NCI-H1930 (cell line): ENCODE measurements at places on chromosomes 7 and 10.
A peak's percentile ranks its signal among the peaks of the same experiment; 100 is the strongest.

GRCh38 chr10:79176052-79176501 is 107.3 kb downstream of the ZMIZ1 start:
- no peak for DNase-seq

GRCh38 chr10:64033711-64034110 is 512.5 kb downstream of the REEP3 start:
- DNase-seq = no peak

DNA sequence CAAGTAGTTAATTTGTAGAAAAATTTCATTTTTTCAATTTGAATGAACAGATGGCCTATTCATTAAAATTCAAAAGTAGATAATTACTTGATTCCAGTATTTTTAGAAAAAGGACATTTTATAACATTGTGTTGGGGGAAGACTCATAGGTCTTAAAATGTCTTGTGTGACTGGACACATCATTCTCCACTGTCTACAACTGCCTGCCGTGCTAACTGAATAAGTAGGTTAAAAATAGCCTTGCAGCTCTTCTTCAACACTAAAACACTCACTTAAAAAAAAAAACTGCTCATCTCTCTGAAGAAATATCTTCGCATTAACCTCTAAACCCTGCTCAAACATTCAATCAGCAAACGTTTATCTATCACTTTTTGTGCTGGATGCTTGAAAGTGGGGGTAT is 253.8 kb downstream of the CSTF2T start:
- DNase-seq = no peak

GRCh38 chr7:137727413-137727812 is 119.4 kb downstream of the DGKI start:
- DNase-seq = no peak

DNA sequence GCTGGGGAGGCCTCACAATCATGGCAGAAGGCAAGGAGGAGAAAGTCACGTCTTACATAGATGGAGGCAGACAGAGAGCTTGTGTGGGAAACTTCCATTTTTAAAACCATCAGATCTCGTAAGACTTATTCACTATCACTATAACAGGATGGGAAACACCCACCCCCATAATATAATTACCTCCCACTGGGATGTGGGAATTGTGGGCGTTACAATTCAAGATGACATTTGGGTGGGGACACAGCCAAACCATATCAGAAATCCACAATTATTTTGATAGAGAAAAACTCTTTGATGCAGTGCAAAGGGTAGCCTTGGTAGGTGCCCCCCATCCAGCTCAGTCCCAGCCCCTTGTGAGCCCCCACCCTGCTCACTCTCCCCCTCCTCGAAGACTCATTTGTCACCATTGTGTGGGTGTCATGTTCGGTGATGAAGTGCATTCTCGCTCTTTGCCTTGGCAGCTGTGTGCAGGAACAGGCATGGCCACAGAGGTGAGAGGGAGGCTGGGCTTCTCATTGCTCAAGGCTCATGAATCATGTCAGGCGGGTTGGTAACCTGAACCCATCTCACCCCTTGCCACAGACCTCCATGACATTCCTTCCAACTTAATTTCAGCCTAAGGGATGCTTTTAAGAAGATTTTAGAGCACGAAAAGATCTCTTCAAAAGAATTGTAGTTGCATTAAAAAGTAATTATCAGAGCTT is 75.9 kb downstream of the BUB3 start:
- no peak for DNase-seq

- DNase-seq = no peak
These were observed 117.9 kb downstream of the NKX6-2 start for GRCh38 chr10:132668048-132668394.

DNA sequence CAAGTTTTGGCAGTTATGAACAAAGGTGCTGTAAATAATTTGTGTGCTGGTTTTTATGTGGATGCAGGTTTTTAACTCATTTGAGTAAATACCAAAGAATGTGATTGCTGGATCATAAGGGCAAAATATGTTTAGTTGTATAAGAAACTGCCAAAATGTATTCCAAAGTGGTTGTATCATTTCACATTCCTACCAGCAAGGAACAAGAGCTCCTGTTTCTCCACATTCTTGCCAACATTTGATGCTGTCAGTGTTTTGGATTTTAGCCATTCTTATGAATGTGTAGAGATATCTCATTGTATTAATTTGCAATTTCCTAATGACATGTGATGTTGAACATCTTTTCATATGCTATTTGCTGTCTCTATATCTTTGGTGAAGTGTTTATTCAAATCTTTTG is 207.3 kb upstream of the LRGUK start:
- DNase-seq = no peak

- no peak for DNase-seq
These were observed 67.4 kb downstream of the PLXNA4 start for GRCh38 chr7:132508724-132509353.

- DNase-seq = no peak
These were observed 53.8 kb downstream of the NCAPG2 start for GRCh38 chr7:158650821-158651225.

DNA sequence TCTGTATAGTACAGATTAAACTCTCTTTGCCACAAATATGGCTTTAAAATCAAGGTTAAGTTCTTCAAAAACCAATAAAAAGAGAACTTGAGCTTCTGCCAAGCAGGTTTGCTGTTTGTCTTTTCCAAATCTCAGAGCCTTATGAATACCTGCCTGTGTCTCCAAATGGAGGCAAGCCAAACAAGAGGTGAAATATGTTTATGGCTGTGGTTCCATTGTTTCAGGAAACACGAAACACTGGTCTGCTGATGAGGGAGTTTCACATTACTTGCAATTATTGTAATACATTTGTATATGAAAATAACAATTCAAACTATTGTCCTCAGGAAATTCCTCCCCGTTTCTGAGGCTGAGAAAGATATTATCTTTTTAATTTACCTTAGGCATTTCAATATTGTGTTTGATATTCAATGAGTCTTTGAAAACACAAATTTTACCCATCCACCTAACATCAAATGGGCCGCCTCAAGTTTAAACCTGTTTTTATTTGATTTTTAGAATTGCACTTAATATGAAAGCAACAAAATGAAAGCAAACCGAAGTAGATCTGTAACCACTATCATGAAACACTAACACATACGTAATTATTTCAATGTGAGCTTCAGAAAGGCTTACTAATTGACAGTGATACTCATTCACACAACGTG is 359.3 kb downstream of the HGF start:
- DNase-seq = no peak

DNA sequence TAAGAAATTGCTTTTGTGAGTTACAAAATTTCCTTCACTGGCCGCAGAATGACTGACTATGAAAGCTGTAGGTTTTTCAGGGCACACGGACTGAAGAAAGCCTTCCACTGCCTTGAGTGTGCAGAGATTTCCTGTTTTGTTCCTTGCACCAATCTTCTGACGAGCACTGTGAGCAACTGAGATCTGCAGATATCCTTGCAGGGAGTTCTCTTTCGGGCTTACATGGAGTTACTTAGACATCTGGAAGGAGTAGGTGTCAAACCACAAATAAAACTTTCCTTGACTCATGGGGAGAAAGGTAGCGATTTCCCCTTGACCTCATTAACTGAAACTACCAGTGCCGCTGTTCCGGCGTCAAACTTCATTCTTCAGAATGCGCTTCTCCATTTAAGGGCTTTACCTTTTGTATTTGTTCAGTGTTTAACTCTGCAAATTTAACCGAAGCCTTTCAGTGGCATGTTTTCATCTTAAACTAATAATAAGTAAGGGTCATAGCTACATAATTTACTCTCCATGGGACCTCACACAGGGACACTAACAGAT is 1175.3 kb downstream of the GATA3 start:
- no peak for DNase-seq

- DNase-seq = peak; percentile 9
These were observed 33.4 kb upstream of the PPP3CB start for GRCh38 chr10:73529089-73529832.

GRCh38 chr7:20442951-20443350 is 112.3 kb downstream of the ITGB8 start:
- DNase-seq = no peak

DNA sequence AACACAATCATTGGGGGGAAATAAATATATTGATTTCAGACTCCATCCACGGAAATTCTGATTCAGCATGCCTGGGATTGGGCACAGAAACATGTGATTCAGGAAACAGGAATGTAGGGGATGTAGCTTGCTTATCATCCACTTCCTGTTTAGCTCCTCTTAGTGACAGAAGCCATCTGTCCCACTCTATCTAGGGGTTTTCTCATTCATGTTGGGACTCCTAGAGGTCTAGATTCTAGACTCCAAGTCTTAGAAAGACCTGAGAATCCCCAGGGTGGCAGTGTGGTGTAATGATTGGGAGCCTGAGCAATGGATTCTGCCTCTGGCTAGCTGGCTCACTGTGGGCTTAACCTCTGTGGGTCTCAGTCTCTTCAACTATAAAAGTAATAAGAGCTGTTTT is 67.9 kb downstream of the CDK1 start:
- no peak for DNase-seq

- no peak for DNase-seq
These were observed 128.5 kb downstream of the INHBA start for GRCh38 chr7:41574377-41574776.

- no peak for DNase-seq
These were observed 66.1 kb downstream of the CREM start for GRCh38 chr10:35192645-35193249.

GRCh38 chr10:104321725-104322415 is 16.4 kb downstream of the ITPRIP start:
- no peak for DNase-seq

DNA sequence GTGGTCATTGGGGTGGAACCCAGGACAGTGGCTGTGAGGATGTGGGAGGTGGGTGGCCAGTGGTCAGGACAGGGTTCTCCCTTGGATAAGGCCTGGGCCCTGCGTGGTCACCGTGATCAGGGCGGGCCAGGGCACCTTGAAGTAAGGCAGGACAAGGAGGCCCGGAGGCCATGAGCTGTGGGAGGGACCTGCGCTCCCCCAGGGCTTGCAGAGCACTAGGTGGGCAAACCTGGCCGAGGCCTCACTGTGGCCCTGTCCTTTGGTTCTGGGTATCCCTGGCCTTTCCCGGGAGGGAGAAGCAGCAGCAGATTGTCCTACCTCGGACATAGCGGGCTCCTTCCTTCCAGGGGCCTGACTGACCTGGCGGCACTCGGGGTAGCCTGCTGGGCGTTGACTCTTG is 144.8 kb upstream of the RET start:
- no peak for DNase-seq

GRCh38 chr10:29795850-29796249 is 161.1 kb upstream of the SVIL start:
- DNase-seq = no peak

GRCh38 chr10:84185526-84186175 is 8.7 kb upstream of the CDHR1 start:
- DNase-seq = no peak

- DNase-seq = no peak
These were observed 637.8 kb upstream of the VSTM2A start for GRCh38 chr7:53904355-53904754.

- DNase-seq = no peak
These were observed 207.2 kb downstream of the PARD3 start for GRCh38 chr10:34607894-34608293.

- DNase-seq = no peak
These were observed 1195.7 kb upstream of the SORCS1 start for GRCh38 chr10:108360187-108360586.

GRCh38 chr7:50805447-50806125 is 22.9 kb upstream of the GRB10 start:
- DNase-seq = no peak

DNA sequence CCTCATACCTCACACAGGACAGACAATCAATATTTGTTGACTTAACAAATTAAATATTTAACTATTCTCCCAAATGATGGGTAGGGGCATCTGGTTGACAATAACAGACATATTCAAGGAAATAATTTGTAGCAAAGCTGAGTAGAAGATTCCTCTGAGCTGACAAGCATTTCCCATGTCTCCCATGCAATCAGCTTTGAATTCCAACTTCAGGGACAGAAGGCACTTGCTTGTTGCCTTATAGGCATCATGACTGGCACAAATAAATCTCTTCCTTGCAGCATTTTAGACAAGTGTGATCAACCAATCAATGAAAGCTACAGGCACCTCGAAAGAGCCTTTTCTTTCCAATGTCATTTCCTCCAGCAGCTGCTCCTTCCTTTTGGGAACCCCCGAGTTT is 146.0 kb downstream of the PDE1C start:
- no peak for DNase-seq

GRCh38 chr10:111648046-111648445 is 535.5 kb downstream of the GPAM start:
- DNase-seq = no peak

DNA sequence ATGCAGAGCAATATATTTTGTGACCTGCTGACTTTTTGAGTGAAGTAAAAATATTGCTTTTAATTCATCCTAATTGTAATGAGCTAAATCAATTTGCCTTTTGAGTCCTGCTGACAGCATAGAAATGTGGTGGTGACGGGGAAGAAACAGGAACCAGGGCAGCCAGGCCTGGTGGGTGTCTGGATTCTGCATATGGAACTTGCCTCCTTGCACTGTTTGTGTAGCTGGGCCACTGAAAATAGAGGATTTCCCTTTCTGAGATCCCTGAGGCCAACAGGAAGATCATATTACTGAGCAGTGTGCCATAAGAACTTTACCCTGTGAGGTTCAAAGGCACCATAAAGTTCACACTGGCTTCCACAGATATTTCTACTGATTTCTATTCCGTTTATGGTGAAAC is 488.4 kb upstream of the AKR1E2 start:
- DNase-seq = no peak

GRCh38 chr10:77144656-77145055 is 493.0 kb downstream of the KCNMA1 start:
- DNase-seq = no peak

- no peak for DNase-seq
These were observed 258.0 kb downstream of the GALNT17 start for GRCh38 chr7:71389976-71390375.

GRCh38 chr7:42930889-42931288 is 1.1 kb downstream of the PSMA2 start:
- no peak for DNase-seq

DNA sequence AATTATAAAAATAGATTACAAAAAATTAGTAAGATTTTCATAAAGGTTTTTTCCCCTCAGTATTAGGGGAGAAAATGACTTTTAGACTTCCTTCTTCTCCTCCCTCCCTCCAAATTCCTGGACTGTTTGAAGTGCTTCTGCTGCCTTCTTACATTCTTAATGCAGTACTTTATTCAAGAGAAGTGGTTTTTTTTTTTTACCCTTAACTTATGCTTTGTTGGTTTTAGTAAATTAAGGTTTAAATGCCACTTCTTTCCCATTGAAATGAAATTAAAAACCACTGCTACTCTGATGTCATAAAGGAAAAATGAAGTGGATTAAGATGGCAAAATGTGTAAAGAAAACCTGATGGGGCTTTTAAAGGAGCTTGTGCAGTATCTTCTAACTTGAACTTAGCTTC is 140.7 kb downstream of the VTI1A start:
- no peak for DNase-seq

GRCh38 chr7:157404845-157405481 is 68.2 kb downstream of the DNAJB6 start:
- no peak for DNase-seq

GRCh38 chr10:6980353-6980752 is 400.3 kb upstream of the PRKCQ start:
- no peak for DNase-seq
